ENCODE measurements at places on chromosomes 7 and 10. TPM values are rescaled to one million over a fixed set of nuclear protein-coding genes. Genes with fewer than 3 reads are reported as not detected.

DNA sequence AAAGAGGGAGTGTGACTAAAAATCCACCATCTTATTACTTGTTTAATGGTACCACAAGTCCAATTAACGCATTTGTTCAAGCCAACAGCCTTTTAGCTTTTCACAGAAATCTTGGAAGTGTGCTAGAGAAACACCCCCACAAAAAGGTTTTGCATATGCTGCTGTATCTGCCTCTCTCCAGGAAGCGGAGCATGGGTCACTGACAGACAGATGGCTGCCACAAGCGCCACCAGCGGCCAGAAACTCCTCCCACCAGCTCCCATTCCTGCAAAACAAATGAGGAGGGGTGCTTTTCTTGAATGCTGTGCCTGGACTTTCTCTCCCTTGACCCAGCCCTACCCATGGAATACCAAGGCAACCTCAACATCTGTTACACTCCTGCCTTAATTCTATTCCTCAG is 176.3 kb upstream of the LRGUK start:
- DNase-seq, result no peak

The SRRM3 gene
- total RNA-seq, result not detected

DNA sequence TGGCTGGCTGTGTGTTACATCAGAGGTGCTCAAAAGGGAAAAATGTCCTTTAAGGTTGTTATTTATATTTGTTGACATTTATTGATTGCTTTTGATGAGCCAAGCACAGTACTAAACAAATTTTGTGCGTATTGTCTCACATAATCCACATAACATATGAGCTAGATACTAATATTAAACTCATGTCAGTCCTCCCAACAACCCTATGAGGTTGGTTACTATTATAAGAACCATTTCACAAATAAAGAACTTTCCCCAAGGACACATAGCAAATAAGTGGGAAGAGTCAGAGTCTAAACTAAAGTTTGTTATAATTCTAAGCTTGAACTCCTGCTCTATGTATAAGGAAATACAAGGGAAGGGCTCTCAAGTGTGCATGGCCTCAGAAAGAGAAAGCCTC is 35.6 kb upstream of the OTUD1 start:
- DNase-seq, result no peak

- DNase-seq, result no peak
These were observed 36.9 kb downstream of the MLLT10 start for GRCh38 chr10:21570761-21571521.

The COL28A1 gene
- total RNA-seq, result not detected

DNA sequence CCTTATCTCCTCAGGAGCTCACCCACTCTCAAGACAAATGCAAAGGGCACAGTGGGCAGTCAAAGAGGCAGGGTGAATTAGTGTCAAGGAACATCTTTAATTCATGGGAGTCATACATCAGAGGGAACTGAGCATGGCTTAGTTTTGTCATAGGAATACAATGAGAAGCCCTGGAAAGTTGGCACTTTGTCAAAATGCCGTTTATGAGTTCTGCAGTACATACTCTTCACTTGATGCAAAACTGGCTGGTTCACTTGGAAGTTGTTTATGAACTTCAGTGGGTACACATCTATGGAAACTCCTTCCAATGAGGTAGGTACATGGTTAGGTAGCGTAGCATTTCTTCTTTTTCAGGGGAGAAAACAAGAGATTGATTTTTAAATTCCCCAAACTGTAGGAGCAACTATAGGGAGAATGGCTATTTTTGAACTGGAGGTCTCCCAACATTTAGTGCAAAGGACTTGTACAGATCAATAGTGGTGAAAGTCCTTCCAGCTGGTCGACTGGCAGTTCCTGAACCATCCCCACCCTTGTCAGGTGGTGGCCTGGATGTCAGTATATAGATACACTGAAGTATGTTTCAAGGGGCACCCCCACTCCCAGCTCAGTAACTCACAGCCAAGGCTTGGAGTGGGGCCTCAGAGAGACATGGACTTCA is 580.5 kb downstream of the REEP3 start:
- DNase-seq, result no peak

Measured in RPMI7951 (cell line).